ENCODE measurements at places on chromosomes 6 and 20. TPM values are rescaled to one million over a fixed set of nuclear protein-coding genes. Genes with fewer than 3 reads are reported as not detected.

Gene PPIL1
- 46.2 TPM for total RNA-seq

DNA sequence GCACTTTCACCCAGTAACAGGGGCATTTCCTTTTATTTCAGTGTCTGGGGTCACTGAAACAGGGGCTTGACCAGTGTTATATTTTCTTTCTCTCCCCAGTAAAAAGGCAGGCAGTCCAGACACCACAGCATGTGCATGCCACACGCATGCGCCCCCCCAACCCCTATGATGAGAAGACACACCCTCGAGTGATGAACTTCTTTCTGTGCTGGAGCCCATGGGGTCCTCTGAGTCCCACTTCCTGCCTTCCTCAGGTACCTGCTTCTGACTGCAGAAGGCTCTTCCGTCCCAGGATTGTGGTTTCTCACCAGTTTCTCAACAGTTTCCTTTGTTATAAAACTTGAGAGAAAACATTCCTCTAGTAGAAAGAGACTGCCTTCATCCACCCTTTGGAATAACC, 45.7 kb upstream of the TMEM181 start:
- H3K36me3 ChIP-seq, result no peaks in the 10 kb centered on the region
- H3K4me3 ChIP-seq, result no peak overlapping the region
- H3K27ac ChIP-seq, result no peak overlapping the region
- no peaks in the 10 kb centered on the region for H3K27me3 ChIP-seq

Gene BPI
- 0.11 TPM for total RNA-seq

GRCh38 chr6:80331974-80332373, 225.5 kb downstream of the BCKDHB start:
- H3K27ac ChIP-seq, result no peak overlapping the region
- H3K36me3 ChIP-seq, result no peaks in the 10 kb centered on the region
- no peak for DNase-seq
- H3K4me3 ChIP-seq, result no peak overlapping the region

DNA sequence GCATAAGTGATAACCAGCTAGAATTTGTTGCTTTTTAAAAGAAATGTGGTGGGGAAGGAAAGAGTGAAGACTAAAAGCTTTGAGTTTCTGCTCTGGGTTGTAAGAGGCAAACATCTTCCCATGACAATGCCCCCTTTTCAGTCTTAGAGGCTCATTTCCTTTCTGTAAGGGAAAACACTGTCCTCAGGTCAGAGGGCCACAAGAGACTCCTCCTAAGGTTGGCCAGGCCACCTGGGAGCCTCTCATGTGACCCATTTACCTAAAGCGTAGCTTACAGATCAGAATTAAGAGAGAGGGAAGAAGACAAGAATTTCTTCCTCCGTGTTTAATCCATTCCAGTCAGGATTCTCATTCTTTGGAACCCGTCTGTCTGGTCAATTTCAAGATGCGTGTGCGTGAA, 220.4 kb upstream of the HEY2 start:
- H3K4me3 ChIP-seq, result no peak overlapping the region
- DNase-seq, result no peak
- H3K36me3 ChIP-seq, result no peaks in the 10 kb centered on the region

DNA sequence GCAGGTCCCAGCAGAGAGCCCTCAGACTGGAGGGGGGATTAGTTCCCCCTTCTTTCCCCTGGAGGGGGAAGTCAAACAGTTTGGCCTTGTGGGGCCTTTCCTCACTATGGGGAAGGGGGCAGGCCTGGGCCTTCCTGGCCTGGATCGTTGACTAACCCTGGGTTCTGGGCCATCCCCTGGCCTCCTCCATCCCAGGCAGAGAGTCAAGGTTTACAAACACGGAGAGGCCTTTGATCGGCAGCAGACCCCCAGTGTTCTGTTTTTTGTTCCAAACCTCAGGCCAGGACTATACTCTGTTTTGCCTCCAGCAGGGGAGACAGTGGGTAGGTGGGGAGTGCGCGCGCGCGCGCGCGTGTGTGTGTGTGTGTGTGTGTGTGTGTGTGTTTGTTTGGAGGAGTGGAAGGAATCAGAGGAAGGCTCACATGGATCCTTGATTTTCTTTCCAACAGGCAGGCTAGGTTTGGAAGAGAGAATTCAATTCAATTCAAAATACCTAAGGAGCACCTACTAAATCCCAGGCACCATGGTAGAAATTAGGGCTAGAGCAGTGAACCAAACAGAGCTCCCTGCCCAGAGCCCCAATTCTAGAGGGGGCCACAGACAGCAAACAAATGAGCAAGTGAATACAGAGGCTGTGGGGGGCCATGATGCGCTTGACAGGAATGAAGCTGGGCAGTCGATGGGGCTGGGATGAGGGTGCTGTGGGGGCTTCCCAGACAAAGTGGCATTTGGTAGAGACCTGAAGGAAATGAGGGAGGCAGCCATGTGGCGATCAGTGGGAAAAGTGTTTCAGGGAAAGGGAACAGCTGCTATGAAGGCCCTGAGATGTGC, 14.8 kb downstream of the TP53RK start:
- H3K27ac ChIP-seq, result no peak overlapping the region
- DNase-seq, result no peak
- no peaks in the 10 kb centered on the region for H3K4me1 ChIP-seq
- no peaks in the 10 kb centered on the region for H3K36me3 ChIP-seq

DNA sequence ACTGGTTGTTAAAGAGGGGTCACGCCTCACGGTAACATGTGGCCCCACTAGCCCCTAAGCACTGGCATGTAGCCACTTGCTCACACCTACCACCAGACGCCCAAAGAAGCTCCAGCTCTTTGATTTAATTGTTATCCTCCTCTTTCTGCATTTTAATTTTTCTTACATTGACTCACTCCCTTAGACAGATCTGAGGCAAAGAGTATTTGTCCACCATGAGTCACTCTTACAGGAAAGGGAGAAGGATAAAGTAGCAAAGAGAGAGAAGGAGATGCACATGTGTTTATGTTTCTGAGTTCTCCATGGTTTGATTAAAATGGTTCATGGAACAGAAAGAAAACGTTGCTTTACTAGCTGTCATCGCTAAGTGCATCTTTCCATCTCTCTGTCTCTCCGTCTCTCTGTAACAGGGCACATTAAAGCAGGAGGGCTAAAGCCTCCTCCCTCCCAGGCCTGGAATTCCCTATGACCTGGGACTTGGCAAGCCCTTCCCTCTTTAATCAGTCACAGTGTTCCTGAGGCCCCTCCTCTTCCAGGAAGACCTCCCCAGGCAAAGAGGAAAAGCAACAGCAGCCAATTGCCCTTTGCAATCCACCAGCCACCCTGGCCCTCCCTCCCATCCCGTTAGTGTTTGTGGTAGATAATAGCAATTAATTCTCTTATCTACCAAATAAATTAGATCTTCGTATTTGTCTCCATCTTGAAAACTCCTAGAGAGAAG, 112.8 kb upstream of the TSHZ2 start:
- no peak overlapping the region for H3K27ac ChIP-seq
- DNase-seq, result no peak
- H3K36me3 ChIP-seq, result no peaks in the 10 kb centered on the region
- H3K4me3 ChIP-seq, result no peak overlapping the region
- no peaks in the 10 kb centered on the region for H3K4me1 ChIP-seq

DNA sequence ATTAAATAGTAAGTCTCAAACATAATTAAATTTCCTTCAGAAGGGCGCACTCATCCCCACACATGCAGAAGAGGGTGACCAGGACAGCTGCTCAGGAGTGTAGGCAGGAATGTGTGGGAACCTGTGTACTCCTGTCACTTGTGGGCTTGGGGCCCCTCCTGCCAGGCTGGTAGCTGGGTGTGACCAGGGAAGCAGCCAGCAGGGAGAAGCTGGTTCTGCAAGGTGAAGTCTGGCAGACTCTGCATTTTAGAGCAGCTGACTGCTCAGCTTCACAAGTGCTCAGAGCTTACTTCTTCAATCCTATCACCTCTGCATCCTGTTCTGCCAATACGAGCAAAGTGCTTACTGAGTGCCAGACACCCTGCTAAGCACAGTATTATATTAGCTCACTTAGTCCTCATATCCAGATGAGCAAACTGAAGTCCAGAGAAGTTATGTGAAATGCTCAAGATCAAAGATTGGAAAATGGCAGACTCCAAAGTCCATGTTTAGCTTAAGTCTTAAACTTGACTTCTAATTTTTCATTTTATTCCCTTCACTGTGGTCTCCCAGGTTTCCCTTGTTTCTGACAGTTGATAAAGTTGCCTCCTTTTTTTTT, 27.9 kb downstream of the ELMO2 start:
- H3K27ac ChIP-seq, result no peak overlapping the region
- no peak for DNase-seq
- H3K27me3 ChIP-seq, result no peaks in the 10 kb centered on the region
- H3K36me3 ChIP-seq, result peaks cover 67% of the 10 kb centered on the region

Measured in SJSA1 (cell line).